ENCODE measurements at places on chromosomes 7 and 10.

- ATAC-seq, result no peak
These were observed 316.4 kb downstream of the RPS24 start for GRCh38 chr10:78349911-78350663.

DNA sequence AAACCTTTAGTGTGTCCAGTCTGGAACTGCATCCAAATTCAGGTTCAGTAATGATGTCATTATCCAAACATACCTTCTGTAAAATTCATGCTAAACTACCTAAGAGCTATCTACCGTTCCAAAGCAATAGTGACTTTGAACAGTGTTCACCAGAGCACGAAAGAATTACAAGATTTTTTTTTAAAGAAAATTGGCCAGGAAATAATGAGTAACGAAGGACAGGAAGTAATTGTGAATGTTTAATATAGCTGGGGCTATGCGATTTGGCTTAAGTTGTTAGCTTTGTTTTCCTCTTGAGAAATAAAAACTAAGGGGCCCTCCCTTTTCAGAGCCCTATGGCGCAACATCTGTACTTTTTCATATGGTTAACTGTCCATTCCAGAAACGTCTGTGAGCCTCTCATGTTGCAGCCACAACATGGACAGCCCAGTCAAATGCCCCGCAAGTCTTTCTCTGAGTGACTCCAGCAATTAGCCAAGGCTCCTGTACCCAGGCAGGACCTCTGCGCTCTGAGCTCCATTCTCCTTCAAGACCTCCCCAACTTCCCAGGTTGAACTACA is 694 bp upstream of the FAS start:
- peak; percentile 56 for ATAC-seq

- no peak for ATAC-seq
These were observed 232.5 kb downstream of the SH2D4B start for GRCh38 chr10:80770239-80770638.

GRCh38 chr10:111206521-111206920 is 129.7 kb downstream of the ADRA2A start:
- no peak for ATAC-seq

DNA sequence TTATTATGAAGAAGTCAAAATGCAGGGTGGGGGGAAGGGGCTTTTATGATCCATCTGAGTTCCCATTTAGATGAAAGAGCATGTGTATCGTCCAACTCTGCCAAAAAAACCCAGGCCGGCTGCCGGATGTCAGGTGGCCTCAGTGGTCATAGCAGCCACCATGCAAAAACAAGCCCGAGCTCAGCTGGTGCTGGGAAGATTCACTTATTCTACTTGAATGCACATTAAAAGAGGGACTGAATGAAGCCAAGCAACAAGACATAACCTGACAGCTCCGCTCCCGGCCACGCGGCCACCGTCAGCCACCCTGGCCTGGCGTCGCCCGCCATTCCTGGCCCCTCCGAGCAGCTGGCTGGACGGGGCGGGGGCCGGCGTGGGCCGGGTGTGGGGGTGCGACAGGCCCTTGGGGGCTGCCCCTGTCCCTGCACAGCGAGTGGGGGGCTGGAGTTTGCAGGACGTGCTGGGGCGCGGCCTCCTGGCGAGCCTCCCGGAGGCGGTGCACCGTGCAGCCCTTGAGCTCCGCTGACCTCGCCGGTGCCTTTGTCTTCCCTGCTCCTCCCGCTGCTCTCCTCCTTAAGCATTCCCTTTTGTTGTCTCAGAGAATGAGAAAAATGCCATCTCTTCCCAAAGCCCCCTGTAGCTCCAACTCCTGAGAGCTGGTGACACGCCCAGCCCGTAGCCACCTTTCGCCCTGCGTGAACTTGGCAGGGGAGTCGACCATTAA is 67.8 kb downstream of the EBF3 start:
- ATAC-seq, result no peak

DNA sequence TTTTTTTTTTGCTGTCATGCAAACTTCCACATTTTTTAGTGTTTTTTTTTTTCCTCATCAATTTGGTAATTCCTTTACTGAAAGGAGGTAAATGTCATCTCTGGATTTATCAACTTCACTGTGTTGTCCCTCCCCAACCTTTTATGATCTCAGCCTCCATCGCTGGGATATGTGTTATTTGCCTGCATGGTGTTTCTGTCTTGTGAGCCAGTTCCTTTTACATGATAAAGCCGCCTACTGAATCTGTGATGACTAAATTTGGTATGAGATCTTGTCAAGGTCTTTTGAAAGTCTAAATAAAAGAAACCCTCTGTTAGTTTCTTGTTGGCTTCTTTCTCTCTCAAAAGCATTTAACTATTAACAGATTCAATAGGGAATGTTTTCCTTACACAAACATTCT is 39.3 kb downstream of the TAS2R41 start:
- ATAC-seq, result no peak

DNA sequence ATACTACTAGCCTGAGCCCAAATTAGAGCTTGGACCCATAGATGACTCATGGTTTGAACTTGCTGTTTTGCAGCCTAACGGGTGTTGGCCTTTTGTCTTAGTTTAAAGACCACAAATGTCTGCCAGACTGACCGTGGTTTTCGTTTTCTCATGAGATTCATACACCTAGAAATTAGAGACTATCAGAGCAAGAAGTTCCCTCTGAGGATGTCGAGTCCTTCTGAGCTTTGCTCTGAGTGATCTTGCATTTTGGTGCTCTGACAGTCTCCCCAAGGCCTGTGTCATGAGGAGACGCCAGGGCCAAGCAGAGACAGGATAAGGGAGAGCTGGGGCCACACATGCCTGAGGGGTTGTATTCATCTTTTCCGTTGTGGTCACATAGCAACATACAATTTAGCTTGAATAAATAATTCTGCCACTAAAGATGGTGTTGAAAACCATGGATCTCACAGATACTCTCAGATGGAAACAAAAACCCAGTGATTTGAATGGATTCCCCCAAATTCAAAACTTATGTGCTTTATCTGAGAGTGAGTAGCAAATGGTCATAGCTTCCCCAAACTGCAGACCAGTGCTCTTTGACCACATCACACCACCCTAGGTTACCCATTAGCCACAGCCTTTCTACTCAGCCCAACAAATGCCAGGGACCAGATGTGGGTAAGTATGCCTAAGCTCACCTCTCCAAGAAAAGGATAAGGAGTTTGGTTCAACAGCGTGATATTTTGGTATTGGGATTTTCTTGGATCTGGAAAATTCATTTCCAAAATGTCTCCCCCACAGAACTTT is 762.0 kb upstream of the IGFBP3 start:
- no peak for ATAC-seq

GRCh38 chr7:124171068-124171467 is 138.2 kb upstream of the TMEM229A start:
- ATAC-seq, result peak; percentile 46

GRCh38 chr10:104456802-104457542 is 103.3 kb downstream of the CFAP58 start:
- ATAC-seq, result no peak

DNA sequence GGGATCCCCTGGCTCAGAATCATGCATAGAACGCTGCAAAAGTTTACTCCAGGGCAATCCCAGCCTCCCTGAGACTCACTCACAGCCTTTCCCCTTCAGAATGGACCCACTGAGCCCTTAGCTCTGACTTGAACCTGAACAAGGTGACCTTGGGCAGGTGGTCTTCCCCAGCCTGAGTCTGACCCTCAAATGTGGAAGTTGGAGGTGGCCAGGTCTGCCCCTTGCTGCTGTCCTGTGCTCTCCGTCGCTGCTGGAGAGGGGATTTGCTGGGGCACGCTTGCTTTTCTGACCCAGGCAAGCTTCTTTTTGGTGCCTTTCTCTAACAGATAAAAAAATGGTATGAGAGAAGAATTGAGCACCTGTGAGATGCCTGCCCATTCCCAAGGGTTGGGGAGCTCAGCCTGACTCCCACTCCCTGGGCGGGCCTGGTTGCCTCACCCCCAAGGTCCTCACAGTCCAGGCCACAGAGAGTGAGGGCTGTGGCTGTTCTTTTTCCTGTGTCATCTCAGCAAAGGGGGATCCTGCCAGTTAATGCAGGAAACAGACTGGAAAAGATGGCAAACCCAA is 46.6 kb upstream of the IGFBP3 start:
- ATAC-seq, result no peak

GRCh38 chr7:28190077-28190710 is 9.6 kb upstream of the JAZF1 start:
- no peak for ATAC-seq

All from SK-N-SH treated with all-trans-retinoic acid at 6 μM for 48 hours (cell line).